ENCODE measurements at places on chromosomes 5 and 9.

DNA sequence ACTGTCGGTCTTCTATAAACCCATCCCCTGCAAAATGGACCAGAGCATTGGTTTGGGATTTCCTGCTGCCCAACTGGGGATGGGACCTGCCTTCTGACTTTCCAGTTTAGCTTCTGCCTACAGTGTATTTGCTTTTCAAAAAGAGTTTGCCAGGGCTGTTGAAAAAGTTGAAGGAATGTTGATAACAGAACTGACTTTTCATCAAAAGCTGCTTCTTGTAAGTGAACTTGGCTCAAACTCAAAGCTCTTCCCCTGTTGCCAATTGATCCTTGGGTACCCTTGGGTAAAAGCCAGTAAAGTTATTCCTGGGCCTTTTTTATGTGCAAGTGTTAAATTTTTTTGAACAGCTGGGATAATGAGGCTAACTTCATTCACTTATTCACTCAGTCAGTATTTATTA is 142.9 kb upstream of the SLC30A5 start:
- no peak for DNase-seq

DNA sequence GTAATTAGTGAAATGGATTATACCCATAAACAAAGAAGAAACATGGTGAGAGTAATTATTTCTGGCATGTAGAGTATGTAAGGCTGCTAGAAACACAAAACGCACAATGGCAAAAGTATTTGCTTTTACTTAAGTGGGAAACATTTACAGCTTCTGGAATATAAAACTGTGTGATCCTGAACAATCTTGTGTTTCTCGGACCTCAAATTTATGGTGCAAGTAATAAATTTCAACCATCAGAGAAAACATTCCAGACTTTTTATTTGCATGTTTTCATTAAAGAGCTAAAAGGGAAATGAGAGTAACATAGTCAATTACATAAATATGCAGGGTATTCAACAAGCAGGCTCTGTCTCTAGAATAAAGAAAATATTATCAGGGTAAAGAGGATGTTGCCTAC is 17.2 kb upstream of the PRR16 start:
- DNase-seq, result no peak

- DNase-seq, result no peak
These were observed 210.2 kb downstream of the PDE4D start for GRCh38 chr5:59683311-59683710.

- no peak for DNase-seq
These were observed 559.5 kb upstream of the SGCD start for GRCh38 chr5:155767470-155767869.

GRCh38 chr9:8365029-8365428 is 565.5 kb upstream of the DMAC1 start:
- DNase-seq, result no peak
